ENCODE measurements at places on chromosomes 6 and 20.

DNA sequence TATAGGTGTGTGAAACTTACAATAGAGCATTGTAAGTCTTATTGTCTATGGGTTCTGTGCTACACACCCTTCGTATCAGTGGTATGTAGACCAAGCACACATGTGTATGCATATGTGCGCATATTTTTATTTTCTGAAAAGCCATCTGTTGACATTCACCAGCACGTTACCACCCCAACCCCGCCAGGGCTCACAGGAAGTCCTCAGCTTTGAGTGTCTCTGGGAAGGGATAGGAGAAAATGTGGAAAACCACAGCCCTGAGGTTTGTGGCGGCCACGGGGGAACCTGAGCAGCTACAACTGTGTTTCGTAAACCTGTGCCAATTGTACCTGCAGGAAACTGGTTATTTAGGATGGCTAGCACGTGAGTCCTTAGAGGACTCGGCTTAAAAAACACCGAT is 123.3 kb upstream of the PHACTR3 start:
- no peak for DNase-seq

- peak; percentile 30 for DNase-seq
These were observed 13.9 kb downstream of the TOMM6 start for GRCh38 chr6:41801380-41801779.

DNA sequence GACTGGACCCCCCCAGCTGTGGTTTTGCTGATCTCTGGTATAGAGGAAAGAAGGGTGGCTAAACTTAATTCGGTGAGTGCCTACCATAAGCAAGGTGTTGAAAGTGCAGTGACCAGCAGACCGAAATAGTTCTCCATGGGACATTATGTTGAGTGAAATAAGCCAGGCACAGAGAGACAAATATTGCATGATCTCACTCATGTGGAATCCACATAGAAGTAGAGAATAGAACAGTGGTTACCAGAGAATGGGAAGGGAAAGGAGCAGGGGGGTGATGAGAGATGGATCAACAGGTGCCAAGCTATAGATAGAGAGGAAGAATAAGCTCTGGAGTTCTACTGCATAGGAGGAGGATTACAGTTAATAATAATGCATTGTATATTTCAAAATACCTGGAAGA is 9.7 kb upstream of the GCNT2 start:
- DNase-seq, result no peak

DNA sequence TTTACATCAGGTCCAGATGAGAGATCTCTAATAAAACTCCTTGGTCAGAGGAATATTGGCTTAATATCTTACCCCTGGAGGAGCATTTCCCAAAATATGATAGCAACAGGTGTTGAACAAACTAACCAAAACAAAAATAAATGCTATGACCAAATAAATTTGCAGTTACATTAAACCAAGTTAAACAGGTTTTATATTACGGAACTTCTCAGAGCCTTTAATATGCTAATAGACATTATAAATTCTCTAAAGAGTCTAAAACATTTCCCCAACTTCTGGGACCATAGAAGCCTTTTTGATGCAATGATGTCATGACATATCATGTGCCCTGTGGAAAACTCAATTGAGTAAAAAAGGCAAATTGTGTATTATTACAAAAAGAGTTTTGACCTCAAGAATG is 90.9 kb upstream of the ARMC2 start:
- DNase-seq, result no peak

- DNase-seq, result no peak
These were observed 1.0 kb downstream of the SIM1 start for GRCh38 chr6:100463630-100464161.

DNA sequence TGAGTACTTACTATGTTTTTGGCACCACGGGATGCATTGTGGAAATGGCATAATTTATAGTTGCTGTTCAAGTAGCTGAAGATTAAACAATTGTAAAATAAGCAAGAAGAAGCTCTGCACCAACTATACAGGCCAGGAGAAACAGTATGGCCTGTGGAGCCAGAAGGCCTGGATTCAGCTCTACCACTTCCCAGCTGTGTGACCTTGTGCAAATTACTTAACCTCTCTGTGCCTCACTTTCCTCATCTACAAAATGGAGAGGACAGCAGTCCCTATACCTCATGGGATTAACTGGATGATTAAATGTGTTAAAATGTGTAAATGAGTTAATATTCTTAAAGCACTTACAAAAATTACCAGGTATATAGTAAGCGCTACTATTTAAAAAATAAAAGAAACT is 49.1 kb downstream of the CNKSR3 start:
- no peak for DNase-seq

GRCh38 chr6:104109806-104110205 is 749.9 kb downstream of the HACE1 start:
- no peak for DNase-seq

DNA sequence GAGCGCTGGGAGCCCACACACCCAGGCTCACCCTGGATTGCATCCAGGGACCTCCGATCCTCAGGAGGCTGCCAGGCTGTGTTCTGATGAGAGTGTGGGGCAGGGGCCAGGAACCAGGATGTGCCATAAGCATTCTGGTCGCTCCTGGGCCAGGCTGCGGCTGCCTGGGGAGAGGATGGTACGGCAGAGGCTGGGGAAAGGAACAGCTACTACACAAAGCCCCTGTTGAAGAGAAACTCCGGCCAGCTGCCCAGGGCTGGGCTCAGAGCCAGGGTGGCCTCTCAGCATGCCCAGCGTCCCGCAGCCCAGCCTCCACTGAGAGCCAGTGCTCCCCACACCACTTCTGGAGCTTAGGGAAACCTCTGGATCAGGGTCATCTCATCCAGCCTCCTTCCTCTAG is 21.7 kb upstream of the OCSTAMP start:
- DNase-seq, result no peak

GRCh38 chr6:63561288-63561687 is 11.0 kb upstream of the LOC128125822 start:
- no peak for DNase-seq

DNA sequence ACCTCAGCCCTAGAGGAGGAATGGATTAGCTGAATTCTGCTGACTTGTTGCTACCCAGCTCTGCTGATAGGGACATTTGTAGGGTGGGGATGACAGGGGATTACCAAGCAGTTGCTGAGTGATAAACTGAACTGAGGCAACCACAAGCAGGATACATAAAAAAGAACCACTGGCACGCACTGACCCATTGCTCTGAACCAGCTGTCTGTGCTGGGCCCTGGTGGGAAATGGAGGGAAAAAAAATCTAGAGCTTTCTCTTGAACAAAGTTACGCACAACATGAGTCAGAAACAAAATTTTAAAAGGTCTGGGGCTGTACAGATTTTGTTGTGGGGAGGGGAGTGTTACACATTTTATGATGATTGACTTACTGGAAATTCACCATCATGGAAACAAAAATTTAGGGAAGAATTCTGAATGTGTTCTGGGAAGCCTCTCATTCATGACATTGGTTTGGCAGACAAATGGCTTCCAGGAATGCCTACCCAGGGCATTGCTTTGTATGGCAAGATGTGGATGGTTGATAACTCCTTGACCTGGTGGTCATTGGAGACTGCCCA is 37.7 kb downstream of the FOXO3 start:
- peak; percentile 82 for DNase-seq

DNA sequence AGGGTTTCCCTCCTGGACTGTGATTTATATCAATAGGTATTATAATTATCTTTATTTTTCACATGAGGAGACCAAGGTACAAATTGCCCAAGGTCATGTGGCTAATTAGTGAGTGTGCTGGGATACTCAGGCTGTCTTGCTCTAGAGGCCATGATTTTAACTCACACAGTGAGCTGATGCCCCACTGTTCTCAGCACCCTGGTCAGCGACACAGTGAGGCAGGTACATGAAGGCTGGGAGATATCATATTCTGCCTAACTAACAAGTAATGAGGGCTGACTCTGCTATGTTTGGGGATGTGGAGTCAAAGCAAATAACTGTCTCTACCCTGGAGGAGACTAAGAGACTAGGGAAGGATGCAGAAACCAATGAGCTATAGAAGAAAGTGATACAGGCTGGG is 501.1 kb downstream of the PTPRT start:
- no peak for DNase-seq

GRCh38 chr6:105263685-105264610 is 84.1 kb upstream of the POPDC3 start:
- DNase-seq, result no peak

DNA sequence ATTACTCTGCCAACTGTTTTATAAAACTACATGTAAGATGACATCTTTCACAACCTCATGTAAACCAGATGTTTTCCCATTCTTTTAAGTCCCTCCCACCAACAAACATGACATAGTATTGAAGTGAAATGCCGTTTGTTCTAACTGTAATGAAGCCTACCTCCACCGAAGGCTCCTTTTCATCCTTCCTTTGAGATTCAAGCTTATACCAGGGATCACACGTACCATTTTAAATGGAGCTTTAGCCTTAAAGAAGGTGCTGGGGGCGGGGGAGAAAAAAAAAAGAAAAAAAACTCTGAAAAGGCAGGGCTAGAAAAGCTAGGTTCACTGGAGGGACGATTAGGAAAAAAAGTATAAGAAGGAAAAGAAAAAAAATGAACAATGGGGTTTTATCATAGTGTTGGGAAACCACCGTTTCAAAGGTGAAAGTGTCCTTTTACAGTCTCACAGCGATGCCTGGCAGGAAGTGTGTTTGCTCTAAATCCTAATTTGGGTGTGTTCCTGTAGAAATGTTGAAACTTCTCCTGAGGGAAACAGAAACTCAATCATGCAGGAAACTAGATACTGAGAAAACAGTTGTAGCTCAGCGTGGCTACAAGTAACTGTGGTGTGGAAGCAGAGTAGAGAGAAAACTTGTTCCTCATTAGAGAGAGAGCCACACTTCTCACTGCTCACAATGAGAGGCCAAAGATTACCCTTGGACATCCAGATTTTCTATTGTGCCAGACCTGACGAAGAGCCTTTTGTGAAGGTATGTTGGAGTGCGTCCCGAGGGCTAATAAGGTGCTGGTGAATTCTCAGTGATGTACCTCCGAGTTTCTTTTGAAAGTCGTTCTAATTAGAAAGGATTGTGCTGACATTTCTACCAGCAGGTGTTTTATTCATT is 37.6 kb upstream of the HINT3 start:
- DNase-seq, result peak; percentile 73

GRCh38 chr20:57682184-57683101 is 27.4 kb downstream of the PMEPA1 start:
- DNase-seq, result no peak

GRCh38 chr6:18269253-18269652 is 4.9 kb upstream of the DEK start:
- DNase-seq, result peak; percentile 58

GRCh38 chr20:34389206-34389953 is 26.3 kb downstream of the ITCH start:
- no peak for DNase-seq

DNA sequence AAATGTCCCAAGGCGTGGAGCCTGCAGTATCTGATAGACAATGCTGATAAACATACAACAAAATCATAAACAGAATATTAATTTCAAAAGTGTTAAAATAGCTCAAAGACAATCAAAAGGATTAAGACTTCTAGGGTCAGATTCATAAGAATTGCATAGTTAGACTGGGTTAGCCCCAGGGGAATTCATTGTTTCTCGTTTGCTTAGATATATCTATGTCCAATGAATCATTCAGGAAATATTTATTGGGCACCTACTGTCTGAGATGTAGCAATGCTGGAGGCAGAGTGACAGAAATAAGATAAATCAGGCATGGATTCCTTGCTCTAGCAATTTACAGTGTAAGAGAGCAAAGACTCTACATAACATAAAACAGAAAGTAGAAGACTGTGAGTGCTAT is 124.4 kb upstream of the PRL start:
- no peak for DNase-seq

- peak; percentile 67 for DNase-seq
These were observed 29.0 kb upstream of the TMEM244 start for GRCh38 chr6:129890164-129890563.

DNA sequence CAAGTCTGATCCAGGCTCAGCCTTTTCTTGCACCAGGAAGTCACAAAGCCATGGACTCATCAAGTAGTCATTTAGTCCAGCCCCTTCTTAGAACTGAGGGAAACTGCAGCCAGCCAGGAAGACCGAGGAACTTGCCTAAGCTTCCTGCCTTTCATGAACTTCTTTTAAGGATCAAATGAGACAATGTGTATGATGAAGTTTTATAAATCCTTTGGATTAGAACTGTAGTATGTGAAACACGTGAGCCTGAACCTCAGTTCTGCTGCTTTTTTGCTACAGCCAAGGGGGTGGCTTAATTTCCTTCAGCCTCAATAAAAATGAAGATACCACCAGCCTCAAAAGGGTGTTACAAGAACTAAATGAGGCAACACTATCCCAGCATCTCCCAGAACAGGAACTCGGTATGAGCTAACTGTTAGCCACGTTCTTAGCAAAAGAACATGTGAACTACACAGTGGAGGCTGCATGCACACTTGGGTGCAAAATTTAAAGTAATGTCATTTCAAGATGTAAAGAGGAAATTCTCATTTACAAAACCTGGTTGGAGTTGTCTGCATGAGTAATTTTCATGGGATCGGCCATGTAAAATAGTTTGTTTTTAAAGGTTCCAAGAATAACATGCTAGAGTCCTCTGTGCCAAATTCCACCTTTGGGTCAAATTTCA is 76.0 kb upstream of the TBC1D7 start:
- peak; percentile 82 for DNase-seq

GRCh38 chr20:43537921-43538877 is 20.6 kb upstream of the SGK2 start:
- DNase-seq, result peak; percentile 47

DNA sequence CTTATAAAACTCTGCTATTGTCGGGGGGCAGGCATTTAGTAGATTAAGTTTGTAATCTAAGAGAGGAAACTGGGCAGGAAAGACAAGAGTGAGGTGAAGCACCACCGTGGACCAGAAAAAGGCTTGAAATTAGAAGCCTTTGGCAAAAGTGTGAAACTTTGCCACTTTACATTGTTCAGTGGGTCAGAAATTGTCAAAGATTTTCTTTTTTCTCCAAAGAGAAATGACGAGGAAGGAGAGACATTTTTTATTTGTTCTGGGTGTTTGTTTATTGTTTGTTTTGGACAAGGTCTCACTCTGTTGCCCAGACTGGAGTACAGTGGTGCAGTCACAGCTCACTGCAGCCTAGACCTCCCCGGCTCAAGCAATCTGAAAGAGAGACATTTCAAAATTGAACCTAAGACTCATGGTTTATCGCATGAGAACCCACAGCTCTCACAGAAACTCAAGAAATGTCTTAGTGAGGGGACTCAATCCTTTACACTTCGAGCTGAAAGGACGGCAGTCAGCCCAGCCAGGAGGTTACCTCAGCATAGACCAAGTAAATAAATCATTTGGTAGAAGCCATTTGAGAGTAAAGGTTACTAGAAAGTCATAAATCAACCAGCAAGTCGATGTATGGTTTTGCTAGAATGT is 262.8 kb upstream of the TAB2 start:
- DNase-seq, result no peak

- DNase-seq, result no peak
These were observed 26.3 kb upstream of the EPM2A start for GRCh38 chr6:145761584-145761983.

DNA sequence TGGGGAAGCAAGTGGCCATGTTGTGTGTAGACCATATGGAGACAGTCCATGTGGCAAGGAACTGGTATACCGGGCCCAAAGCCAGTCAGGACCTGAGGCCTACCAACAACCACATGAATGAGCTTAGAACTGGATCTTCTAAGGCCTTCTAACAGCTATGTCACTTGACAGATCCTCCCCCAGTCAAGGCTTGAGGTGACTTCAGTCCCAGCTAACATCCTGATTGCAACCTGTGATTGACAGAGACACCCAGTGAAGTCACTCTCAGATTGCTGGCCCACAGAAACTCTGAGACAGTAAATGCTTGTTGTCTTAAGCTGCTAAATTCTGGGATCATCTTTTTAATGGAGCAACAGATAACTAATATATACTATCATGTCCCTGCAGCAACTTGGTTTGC is 32.9 kb downstream of the AHI1 start:
- DNase-seq, result no peak

GRCh38 chr6:16803294-16804200 is 42.3 kb upstream of the ATXN1 start:
- no peak for DNase-seq
